Activated T-helper 2 cell treated with anti-CD3 and anti-CD28 coated beads, Interferon-gamma antibody, Interleukin-2, Interleukin-4, amounts not matched to agents 10 μg/mL and 5 μg/mL and 100 μg/mL, durations not matched to agents 14 hours and 24 hours and 36 hours (primary cell): ENCODE measurements at places on chromosomes 5 and 9. TPM values are rescaled to one million over a fixed set of nuclear protein-coding genes. Genes with fewer than 3 reads are reported as not detected.

Gene TOR4A
- 17.2 and 17.5 TPM in 2 replicates for total RNA-seq

Gene ADGRV1
- total RNA-seq = 12.4 TPM in 2 replicates

DNA sequence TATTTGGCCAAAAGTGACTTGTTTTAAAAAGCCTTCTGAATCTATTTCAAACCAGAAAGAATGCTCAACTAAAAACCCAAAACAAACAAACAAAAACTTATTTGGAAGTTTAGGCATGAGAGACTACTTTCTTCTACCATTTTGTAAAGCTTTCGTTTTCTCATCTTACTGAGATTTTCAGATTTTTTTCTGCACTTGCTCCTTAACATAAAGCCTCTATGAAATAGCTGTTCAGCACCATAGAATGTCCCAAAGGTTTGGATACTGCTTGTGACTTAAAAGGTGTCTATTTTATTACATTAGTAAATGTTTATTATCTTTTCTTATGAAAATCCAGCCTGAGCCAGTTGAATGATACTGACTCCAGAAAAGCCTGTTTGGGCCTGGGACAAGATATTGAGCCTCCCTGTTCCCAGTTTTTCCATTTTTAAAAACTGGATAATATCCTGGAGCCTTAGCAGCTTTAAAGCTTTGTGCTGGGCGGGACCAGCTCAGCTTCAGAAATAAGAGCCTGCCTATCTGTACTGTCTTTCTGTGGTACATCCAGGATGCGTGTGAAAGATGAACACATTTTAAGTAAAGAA lies 292.6 kb downstream of the ZSWIM6 start:
- DNase-seq = no peak

GRCh38 chr9:35340046-35340445 lies 149.9 kb upstream of the RUSC2 start:
- DNase-seq = no peak

DNA sequence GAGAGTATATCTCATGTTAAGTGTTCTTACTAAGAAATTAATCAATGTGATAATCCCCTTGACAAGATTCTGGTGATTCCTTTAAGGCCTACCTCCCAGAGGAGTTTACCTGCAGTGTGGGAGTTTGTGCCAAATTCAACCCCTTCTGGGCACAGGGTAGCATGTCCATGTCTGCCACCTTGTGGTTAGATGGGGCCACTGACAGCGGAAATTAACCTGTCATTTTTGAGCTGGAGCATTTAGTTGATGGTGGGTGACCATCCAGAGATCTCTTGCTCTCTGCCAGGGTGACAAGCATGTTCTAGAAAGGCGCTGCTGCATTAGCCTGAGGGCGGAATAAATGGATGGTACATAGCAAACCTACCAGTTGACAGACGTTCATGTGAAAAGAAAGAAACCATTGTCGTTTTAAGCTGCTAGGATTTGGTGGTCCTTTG lies 132.2 kb downstream of the FBXO4 start:
- peak; percentile 30 for DNase-seq

- DNase-seq = no peak
These were observed 482.6 kb downstream of the DMAC1 start for GRCh38 chr9:7316967-7317366.

DNA sequence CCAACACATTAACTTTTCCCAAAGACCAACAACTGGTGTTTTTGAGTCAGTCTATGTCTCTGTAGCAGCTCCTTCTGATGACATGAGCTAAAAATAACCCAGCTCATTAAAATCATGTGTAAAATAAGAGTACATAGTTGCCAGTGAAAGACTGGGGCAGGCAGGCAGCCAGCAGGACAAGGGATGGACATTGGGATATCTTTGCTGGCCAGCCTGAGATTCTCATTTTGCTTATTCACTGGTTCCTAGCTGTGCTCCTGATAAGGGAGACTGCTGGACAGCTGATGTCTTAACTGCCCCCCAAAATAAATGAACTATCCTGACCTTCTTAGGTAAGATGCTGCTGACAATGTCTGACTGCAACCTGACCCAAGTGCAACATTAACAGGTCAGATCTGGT lies 33.9 kb downstream of the EPB41L4B start:
- DNase-seq = no peak

Gene TUBB4B
- total RNA-seq = 357 and 361 TPM in 2 replicates

GRCh38 chr9:121809356-121810050 lies 158.1 kb downstream of the DAB2IP start:
- DNase-seq = no peak

- DNase-seq = no peak
These were observed 82.9 kb downstream of the GRAMD2B start for GRCh38 chr5:126506079-126506478.

Gene ZNG1A
- 28.9 and 32.7 TPM in 2 replicates for total RNA-seq

Gene RGMB
- 0.18 and 0.39 TPM in 2 replicates for total RNA-seq

- DNase-seq = no peak
These were observed 369.7 kb downstream of the CDK5RAP2 start for GRCh38 chr9:120210274-120210673.

- DNase-seq = no peak
These were observed 40.6 kb downstream of the WWC1 start for GRCh38 chr5:168332042-168332441.

GRCh38 chr9:130936285-130937117 lies 2.5 kb downstream of the FIBCD1 start:
- no peak for DNase-seq
